ENCODE measurements at places on chromosomes 4 and X.

DNA sequence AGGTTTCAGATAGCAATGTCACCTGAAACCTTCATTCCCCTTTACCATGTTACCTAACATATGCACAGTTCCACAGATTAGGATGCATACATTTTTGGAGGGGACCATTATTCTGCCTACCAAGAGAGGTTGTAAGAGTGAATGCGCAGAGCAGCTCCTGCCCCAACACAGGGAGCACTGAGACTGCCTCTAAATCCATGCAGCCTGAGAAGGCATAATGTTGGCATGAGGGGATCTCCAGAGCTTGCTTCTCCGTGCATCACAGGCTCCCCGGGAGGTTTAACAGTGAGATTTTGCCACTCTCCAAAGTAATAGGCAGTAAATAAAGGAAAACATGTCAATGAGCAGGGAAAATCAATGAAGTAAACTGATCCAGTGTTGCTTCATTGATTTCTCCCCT lies 410.8 kb downstream of the PCDH7 start:
- no peak for DNase-seq

DNA sequence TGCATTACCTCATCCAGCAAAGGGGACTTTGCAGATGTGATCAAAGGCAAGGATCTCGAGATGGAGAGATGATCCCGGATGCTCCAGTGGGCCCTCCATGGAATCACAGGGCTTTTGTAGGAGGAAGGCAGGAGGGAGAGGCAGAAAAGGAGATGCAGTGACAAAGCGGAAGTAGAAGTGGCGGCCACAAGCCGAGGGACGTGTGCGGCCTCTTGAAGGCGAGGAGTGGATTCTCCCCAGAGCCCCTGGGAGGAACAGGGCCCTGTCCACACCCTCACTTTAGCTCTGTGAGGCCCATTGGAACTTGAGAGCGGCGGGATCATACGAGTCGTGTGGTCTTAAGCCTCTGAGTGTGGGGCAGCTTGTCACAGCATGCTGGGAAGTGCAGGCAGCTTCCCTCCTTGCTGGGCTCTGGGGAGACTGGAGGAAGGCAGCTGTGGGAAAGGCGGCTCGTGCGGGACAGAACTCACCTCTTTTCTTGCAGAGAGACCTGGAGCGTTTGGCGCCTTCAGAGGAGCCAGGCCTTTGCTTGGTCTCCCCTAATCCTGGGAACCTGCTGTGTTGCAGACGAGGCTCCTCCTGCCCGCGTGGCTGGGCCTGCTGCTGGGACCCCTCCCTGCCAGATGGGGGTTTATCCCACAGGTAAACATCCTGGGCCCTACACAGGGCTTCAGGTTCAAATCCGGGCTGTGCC lies 10.2 kb downstream of the SH3TC1 start:
- DNase-seq, result no peak

DNA sequence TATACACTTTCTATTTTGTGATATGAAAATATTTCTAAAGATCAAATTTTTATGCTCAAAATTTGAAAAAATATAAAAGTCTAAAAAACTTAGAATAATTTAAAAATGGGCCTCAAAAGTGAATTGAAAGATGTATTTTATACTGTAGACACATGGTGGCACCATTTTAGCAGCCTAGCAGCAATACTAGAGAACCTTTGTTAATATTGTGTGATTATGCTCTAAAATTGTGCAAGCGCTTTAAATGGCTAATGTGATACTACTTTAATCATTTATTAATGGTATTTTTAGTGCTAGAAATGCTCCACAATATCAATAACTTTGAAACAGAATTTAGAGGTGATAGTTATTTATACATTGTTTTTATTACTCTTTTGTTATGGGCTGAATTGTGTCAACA lies 3.7 kb upstream of the GUF1 start:
- peak; percentile 16 for DNase-seq

DNA sequence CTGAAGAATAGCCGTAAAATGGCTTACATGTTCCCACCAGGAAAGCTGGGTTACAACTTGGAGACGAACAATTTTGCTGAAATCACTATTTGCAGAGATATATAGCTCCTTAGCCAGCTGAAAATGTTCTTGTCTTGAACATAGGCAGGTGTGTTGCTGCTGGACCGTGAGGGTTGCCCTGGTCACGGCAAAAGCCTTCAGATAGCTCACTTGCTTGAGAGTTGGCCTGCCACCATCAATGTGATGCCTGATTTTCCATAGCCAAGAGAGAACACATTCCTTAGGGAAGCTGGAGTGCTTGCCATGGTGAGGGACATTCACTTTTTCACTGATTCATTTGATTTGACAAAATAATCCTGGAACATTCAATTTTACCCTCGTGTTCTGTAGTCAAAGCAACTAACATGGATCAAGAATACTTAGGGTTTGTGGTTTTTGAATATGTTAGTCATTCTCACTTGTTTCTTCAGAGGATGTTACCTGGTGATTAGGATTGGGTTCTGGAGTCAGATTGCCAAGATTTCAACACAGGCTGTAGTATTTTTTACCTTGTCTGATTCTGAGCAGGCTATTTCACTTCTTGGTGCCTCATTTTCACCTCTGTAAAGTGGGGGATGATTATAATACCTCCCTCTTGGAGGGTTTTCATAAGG lies 536.9 kb downstream of the RAPGEF2 start:
- DNase-seq, result no peak

- peak; percentile 14 for DNase-seq
These were observed 82.7 kb downstream of the RAPGEF2 start for GRCh38 chr4:159185591-159186023.

- DNase-seq, result no peak
These were observed 27.3 kb downstream of the C4orf46 start for GRCh38 chr4:158644356-158644755.
